ENCODE measurements at places on chromosomes 5 and 9. TPM values are rescaled to one million over a fixed set of nuclear protein-coding genes. Genes with fewer than 3 reads are reported as not detected.

DNA sequence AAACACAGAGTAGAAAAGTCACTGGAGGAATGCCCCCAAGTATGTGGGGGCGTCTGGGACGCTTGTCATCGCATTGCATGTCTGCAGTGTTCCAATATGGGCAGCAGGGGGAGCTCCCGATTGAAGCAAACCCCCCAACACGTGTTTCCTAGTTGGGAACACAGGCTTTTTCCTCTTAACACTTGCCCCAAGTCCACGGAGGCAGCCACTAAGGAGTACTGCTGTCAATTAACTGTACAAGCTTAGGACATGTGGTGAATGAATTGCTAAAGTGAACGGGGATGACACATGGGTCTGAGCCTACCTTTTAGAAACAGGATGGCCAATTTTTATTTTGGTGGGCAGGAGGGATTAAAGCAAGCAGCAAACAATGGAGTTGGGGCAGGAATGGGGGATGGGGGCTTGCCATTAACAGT lies 2.2 kb downstream of the GABRB2 start:
- DNase-seq, result no peak

The RNF180 gene
- polyA plus RNA-seq, result 14.5 TPM

The GABRA6 gene
- 0.24 TPM for polyA plus RNA-seq

- no peak for DNase-seq
These were observed 120.2 kb downstream of the ENTREP1 start for GRCh38 chr9:69445251-69445650.

DNA sequence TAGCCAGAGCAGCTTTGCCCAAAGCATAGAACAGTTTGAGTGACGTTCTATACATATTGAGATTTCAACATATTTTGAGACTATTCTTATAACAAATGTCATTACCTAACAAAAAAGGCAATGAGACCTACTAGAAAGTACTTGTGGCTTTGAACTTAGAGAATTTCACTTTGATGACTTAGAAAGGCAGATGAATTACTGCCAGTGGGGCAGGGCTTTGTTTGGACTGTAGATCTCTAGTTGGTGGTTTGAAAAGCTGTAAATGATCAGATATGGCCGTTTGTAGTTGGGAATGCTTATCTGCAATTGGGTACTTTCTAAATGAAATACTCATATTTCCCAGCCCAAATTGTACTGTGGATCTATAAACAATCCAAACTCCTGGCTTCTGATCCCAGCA lies 28.1 kb downstream of the SOX30 start:
- DNase-seq, result no peak
